Stimulated activated CD4-positive, alpha-beta T cell treated with anti-CD3 and anti-CD28 coated beads, Interleukin-4, amount 100 ng/mL, for 4 hours (primary cell): ENCODE measurements at places on chromosomes 11 and 22.
A peak's percentile ranks its signal among the peaks of the same experiment; 100 is the strongest.

DNA sequence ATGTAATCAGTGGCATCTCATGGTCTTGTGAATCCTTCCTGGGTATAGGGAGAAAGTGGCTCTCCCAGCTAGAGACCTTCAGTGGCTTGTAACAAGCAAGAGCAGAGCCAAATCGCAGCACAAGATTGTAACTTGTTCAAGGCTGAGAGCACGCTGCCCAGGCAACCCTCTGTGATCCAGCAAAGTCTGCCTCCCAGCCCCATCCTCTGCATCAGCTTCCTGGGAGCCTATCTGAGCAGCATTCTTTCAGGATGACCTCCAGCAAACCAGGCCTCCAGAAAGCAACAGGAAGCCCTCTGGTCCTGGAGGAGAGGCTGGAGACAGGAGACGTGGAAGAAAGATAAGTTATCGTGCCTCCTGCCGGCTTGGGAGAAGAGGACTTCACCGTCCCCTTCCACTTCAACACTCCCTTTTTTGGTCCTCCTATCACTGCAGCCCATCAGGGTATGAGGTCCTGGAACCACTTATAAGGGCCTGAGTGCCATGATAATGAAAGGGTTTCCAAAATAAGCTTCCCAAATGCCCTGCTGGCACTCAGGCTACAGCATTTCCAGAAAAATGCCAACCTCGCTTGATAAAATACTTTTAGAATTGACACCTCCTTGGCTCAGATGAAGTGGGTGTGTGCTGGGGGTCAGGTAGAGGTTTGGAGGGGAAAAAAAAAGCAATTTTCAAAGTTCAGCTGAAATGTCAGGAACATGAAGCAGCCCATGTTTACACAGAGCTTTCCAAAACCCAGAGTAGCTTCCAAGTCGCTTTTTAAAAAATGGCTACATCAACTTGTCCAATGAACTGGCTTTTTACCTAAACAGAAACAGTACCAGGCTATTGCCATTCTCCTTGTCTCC, 80.2 kb downstream of the PLEKHA7 start:
- no peak for DNase-seq

GRCh38 chr11:48005136-48005535, 24.8 kb downstream of the PTPRJ start:
- peak; percentile 43 for DNase-seq

- no peak for DNase-seq
Observed at GRCh38 chr11:93646399-93646798, 15.1 kb upstream of the CEP295 start.

DNA sequence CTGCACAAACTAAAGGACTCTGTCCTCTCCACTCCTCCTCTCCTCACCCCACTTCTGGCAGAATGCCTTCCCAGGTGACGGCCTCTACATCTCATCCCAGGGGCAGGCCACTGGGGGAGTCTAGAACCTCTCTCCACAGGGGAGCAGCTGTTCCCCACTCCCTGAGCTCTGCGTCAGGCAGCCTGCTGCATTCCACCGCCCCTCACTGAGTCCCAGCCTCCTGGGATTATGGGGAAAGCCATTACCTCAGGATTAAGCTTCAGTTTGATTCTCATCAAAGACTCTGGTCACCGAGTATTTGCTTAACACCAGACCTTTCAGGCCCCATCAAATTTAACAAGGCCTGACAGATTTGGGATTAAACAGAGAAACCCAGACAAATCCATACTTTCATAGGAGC, 405.9 kb downstream of the NXPE2 start:
- no peak for DNase-seq

DNA sequence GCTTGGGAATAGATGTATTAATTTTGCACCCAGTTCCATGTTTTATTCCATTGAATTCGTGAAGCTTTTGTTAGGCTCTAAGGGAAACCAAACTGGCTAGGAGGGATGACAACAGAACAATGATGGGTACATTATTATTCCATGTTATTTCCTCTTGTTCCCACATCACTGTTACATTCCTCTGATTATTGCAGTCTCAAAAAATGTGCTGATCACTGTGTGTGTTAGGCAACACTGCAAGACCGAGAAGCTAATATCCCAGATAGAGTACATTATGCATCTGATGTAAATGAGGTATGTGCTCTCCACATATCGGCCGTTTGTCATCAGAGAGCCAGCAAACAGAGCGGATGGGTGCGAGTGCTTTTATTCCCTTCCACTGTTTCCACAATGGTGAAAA, 327.9 kb downstream of the SOX6 start:
- no peak for DNase-seq

DNA sequence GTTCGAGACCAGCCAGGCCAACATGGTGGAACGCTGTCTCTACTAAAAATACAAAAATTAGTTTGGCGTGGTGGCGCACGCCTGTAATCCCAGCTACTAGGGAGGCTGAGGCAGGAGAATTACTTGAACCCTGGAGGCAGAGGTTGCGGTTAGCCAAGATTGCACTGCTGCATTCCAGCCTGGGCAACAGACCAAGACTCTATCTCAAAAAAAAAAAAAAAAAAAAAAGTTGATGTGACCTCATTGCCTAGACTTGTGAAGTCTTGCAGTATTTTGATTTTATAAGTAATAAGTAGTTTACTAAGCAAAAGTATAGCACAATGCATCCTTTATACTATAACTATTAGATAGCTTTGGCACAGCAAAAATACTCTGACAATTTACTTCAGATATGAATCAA, 9.9 kb upstream of the CUL5 start:
- DNase-seq, result no peak

GRCh38 chr11:77211594-77212251, 83.7 kb downstream of the MYO7A start:
- no peak for DNase-seq

DNA sequence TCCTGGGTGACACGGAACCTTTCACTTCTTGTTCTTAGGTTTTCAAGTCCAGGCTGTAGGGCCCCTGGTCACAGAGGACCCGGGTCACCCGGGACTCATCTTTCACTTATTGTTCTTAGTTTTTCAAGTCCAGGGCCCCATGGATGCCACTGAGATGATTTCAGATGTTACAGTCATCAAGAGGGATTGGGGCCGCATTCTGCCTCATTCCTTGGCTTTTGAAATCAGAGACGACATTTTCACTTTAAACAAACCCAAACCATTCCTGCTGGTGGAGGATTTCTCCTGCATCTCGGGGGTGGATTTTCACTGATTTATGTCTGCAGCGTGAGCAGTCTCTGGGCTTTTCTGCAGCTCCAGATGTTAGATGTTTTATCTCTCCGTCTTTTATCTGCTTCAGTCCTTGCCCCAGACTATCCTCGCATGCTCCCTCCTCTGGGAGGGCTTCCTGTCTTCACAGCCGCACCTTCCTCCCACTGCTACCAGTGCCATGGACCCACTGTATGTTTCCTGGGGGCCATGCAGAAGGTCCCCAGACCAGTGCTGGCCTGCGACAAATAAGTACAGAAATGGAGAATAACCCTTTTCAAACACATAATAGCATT, 27.4 kb downstream of the FBLN1 start:
- DNase-seq, result no peak

DNA sequence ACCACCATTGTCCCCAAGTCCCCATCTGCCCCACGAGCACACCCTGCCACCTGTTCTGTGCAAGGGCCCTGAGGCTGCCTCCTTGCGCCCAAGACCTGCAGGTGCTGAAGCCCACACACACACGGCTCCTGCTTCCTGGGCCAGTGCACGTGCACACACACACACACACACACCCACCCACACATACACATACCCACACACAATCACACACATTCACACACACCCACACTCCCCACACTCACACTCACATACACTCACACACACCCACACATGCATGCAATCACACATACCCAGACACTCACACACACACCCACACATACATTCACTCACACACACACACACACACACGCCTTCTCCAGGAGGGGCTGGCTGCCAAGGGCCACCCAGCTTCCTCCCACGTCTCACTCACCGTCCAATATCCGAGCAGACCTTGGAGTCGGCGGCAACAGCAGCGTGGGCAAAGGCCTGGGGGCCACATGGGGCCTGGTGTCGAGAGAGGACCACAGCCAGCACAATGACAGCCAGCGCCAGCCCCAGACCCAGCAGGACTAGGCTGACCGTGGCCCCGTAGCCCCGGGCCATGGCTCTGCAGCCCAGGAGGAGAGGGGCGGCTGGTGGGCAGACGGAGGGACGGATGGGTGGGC, 616 bp downstream of the GGT5 start:
- peak; percentile 42 for DNase-seq

GRCh38 chr11:119023741-119024140, 5.2 kb downstream of the TRAPPC4 start:
- no peak for DNase-seq

DNA sequence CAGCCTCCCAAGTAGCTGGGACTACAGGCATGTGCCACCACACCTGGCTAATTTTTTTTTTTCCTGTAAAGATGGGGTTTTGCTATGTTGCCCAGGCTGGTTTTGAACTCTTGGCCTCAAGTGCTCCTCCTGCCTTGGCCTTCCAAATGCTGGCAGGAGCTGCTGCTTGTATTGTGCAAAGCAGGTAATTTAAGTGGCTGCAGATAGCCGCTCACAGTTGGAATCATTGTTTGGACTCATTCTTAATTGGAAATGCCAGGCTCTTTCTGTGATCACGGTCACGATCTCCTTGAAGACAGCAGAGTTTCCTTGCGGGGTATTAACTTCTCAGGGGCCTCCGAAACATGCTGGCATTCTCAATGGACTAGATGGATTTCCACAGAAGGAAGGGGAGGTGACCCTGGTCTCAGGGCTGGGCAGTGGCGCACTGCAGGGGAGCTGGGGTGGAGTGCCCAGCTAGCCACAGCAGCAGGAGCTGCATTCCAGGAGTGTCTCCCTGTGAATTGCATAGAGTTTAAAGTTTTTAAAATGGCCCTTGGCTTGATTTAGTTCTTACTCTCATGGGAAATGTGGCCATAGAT, 136.1 kb downstream of the MORC2 start:
- DNase-seq, result no peak

- no peak for DNase-seq
Observed at GRCh38 chr11:86537541-86538222, 134.7 kb downstream of the ME3 start.

GRCh38 chr11:36988556-36988955, 390.5 kb upstream of the RAG2 start:
- no peak for DNase-seq

GRCh38 chr22:27771637-27772036, 29.9 kb downstream of the MN1 start:
- no peak for DNase-seq

GRCh38 chr11:17414317-17414737, 25.9 kb upstream of the KCNJ11 start:
- DNase-seq, result no peak

GRCh38 chr22:23121424-23121823, 20.4 kb downstream of the RSPH14 start:
- DNase-seq, result no peak
